Activated CD4-positive, alpha-beta T cell treated with anti-CD3 and anti-CD28 coated beads for 48 hours (primary cell): ENCODE measurements at places on chromosomes 12 and 14.

DNA sequence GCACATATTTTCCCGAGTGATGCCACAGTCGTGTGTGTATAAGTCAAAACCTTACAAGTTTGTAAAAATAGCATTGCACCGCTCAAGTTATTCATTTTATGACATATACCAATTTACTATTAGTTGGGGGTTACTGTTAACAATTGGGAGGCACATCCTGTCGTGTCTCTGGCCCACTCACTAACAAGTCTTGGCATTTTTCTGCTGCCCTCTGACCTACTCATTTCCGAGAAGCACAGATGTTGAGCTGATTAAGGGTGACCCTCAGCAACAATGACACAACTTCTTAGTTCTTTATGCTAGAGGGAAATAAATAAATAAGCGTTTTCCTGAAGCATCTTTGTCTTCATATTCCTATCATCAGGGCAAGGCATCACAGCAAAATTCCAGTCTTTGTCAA, 6.8 kb upstream of the ATG14 start:
- DNase-seq, result no peak

- no peak for DNase-seq
These were observed 14.5 kb upstream of the IL22 start for GRCh38 chr12:68267892-68268396.

DNA sequence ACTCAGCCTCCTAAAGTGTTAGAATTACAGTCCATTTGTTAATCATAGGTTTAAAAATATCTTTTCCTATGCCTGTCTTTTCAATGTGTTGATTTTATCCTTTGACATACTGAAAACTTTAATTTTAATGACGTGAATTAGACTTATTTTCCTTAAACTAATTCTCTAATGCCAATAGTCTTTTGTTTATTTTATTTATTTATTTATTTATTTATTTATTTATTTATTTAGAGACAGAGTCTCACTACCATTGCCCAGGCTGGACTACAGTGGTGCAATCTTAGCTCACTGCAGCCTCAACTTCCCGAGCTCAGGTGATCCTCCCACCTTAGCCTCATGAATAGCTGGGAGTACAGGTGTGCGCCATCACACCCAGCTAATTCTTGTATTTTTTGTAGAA, 694.5 kb downstream of the TRHDE start:
- no peak for DNase-seq

DNA sequence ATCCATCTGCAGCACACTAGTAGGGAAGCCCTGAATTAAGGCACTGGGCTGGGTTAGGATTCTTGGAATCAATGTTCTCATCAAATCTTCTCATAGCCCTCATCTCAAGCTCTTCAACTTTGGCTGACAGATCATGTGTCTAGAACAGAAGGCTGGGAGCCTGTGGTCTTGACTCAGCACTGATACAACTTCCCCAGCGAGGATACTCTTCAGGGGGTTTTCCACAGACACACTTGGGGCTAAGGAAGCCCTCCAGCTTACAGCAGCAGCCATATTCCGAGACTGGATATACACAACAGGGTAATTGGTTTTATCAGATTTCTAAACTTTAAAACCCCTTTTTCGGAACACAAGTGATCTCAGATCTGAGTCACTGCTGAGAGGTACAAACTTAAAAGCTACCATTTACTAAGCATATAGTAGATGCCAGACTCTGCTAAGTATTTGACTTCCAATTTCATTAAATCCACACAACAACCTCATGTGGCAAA, 3.5 kb downstream of the FMNL3 start:
- peak; percentile 67 for DNase-seq

- DNase-seq, result no peak
These were observed 47.9 kb downstream of the SEL1L start for GRCh38 chr14:81485781-81486180.

- DNase-seq, result no peak
These were observed 67.8 kb downstream of the FLRT2 start for GRCh38 chr14:85597701-85598100.

GRCh38 chr12:63149909-63150712, 890 bp downstream of the AVPR1A start:
- peak; percentile 20 for DNase-seq

- no peak for DNase-seq
These were observed 47.6 kb upstream of the OVCH1 start for GRCh38 chr12:29545102-29545467.

DNA sequence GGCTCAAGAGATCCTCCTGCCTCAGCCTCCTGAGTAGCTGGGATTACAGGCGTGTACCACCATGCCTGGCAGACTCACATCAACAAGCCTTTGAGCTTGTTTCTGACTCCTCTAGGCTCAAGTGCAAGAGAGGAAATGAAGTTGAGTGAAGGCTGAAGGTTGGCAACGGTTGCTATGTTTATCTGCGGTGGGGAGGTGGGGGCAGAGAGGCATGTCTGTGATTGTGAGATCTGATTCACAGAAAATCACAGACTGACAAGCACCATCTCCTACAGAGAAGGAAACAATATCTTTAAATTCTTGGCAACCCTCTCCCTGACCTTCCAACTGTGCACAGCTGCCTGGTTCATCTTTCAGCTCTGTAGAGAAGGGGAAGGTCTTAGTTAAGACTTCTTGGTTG, 22.1 kb upstream of the NINJ2 start:
- DNase-seq, result peak; percentile 77

DNA sequence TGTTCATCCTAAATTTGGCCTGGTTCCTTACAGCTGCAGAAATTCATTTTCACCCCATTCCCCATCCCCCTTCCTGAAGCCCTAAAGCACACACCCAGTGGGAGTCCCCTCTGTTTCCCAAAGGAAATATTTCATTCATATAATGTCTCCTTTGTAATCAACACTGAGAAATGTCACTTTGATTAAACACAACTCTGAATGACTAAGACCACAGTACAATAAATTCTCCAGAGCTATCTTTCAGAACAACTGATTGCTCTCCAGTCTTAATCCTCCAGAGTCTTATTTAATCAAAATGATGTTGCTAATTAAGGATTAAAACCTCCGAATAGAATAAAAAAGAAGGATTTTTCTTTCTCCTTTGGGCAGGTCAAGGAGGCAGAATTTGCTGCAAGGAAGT, 6.4 kb downstream of the SLC15A5 start:
- no peak for DNase-seq

GRCh38 chr14:69485315-69485660, 760 bp downstream of the PLEKHD1 start:
- no peak for DNase-seq

DNA sequence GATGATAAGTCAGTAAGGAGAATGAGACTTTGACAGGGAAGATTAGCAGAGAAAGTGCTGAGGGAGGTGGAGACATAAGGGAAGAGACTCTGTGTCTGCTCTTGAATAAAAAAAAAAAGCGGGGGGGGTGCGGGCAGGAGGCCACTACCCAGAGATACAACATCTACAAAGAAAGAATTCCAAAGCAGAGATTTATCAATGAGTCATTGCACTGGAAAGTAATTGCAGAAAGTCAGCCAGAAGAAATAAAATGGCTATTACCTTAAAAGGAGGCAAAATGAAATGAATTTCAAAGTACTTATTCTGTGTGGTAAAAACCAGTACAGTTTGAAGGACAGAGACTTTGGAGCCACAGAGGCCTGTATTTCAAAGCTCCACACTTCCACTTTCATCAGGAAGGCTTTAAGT, 267.1 kb upstream of the PRKD1 start:
- DNase-seq, result no peak

DNA sequence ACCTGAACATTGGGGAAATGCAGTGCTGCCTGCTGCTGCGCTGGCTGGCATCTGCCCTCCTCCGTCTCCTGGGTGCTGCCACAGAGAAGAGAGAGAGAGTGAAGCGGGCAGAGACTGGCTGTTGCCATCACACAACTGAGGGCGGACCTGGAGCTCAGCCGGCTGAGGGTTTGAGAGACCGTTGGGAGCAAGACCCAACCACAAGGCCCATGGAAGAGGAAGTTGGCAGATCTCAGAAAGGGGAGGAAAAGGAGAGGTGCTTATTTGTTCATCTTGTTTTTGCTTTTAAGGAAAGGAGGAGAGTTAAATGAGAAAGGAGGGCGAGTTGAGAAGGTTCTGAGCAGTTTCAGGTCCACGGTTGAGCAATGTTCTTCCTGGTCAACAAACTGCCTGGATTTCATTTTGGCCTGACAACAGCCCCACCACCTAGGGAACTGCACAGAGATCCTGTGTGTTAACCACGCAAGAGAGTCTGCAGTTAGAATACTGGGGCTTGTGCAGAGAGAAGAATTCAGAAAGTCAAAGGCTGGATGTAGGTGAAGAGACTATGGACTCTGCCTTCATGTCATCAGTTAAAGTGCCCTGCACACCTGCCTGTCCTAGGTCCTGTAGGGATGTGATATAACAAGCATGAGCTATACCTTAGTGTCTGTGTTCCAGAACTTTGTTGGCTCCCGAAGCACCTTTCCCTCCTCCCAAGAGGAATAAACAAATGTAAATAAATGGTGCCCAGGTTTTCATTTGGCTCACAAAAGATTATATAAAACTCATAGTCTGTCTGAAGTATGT, 124.6 kb downstream of the ETV6 start:
- DNase-seq, result no peak

DNA sequence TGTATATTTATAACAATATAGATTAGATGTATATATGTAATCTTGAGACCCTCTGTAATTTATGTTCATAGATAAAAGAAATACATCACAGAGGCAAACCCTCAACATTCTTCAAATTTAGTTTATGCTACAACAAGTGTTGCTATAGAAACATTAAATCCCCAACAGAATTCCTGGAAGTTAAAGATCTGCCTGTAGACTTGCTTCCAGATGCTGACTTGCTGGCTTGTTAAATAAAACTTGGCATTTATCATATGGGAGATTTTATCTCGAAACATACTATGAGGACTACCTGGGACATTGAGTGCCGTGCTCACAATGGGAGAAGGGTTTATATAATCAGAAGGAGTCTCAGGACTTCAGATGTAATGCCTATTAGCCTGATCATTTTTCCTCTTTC, 136.3 kb upstream of the PLXNC1 start:
- no peak for DNase-seq

- DNase-seq, result no peak
These were observed 211.3 kb downstream of the ESR2 start for GRCh38 chr14:64082837-64083236.

DNA sequence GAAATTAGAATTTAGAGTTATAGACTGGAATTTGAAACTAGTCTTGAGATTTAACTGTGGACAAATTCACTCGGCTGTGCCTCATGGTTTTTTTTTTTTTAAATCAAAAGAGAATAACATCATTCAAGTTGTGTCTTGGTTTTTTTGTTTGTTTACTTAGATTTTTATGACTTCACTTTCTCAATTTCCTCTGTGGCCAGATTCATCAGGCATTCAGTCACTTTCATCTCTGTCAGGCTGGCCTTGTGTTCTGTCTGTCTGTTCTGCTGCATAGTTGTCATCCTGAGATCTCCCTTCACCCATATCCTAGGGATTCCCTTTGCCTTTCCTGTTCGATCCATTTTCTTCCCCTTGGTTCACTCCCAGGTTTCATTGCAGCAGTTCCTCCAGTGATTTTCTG, 10.0 kb downstream of the MARK3 start:
- DNase-seq, result no peak

DNA sequence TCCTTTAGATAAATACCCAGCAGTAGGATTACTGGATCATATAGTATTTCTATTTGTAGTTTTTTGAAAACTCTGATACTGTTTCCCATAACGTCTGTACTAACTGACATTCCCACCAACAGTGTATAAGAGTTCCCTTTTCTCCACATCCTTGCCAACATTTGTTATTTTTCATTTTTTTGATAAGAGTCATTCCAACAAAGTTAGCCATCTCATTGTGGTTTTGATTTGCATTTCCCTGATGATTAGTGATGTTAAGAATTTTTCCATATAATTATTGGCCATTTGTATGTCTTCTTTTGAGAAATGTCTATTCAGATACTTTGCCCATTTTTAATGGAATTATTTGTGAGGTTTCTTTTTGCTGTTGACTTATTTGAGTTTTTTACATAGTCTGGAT, 486.0 kb downstream of the FLRT2 start:
- no peak for DNase-seq

GRCh38 chr12:112750971-112751370, 40.6 kb upstream of the RPH3A start:
- no peak for DNase-seq

- DNase-seq, result no peak
These were observed 14.2 kb upstream of the TEX22 start for GRCh38 chr14:105384041-105384557.

DNA sequence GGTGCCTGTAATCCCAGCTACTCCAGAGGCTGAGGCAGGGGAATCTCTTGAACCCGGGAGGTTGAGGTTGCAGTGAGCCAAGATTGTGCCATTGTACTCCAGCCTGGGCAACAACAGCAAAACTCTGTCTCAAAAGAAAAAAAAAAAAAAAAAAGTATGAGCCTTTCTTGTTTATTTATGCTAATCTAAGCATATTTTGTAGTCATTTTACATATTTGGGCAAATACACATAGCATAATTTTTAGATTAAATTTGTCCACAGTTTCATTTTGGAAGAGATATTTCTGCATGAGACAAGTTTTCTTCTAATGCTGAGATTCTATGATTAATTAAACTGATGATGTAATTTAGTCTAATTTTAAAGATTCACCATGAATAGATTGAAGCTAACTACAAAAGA, 494.4 kb downstream of the TMTC2 start:
- DNase-seq, result no peak

DNA sequence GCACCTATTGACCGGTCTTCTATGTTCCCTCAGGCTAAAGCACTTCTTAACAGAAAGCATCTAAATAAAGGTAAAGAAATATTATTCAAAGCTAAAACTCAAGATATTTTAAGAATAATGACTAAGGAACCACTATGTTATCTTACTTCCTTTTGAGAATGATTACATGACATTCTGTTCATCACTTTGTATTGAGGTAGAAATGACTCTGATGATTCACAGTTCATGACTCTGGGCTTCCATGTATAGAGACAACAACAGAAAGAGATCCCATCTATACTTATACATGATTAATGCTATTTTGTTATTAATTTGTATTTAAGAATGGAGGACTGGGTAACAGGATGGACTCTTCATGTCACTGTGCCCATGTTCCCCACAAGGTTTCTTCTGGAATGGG, 218.3 kb upstream of the OR4E1 start:
- no peak for DNase-seq

- no peak for DNase-seq
These were observed 37.9 kb downstream of the WDR89 start for GRCh38 chr14:63603749-63604277.

DNA sequence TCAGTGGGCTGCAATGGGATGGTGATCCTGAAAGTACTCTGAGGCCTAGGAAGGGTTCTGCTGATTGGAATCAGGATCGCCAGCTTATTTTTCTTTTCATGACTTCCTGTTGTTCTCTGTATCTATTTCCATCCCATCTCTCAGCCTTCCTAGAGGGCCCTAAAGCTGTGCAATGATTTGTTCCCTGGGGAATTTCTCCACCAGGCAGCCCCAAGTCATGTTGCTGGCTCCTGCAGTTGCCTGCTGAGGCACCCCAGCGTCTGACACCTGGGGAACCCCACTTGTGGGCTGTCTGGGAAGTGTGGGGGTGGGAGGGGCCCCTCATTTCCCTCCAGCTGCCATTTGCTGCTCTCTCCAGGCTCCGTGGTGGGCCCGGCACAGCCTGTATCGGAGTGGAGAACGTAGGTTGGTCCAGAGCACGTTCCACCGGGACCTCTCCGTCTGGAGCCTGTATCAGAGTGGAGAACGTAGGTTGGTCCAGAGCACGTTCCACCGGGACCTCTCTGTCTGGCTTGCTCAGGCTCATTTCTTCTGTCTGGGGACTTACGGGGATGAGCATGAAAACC, 138.3 kb downstream of the TSPAN9 start:
- no peak for DNase-seq

- DNase-seq, result no peak
These were observed 96.3 kb downstream of the GALC start for GRCh38 chr14:87896393-87897380.

- DNase-seq, result no peak
These were observed 48.2 kb downstream of the KIF26A start for GRCh38 chr14:104186575-104186974.

- no peak for DNase-seq
These were observed 387.8 kb downstream of the AEBP2 start for GRCh38 chr12:19826980-19827550.
